ENCODE measurements at places on chromosomes 4 and X.

DNA sequence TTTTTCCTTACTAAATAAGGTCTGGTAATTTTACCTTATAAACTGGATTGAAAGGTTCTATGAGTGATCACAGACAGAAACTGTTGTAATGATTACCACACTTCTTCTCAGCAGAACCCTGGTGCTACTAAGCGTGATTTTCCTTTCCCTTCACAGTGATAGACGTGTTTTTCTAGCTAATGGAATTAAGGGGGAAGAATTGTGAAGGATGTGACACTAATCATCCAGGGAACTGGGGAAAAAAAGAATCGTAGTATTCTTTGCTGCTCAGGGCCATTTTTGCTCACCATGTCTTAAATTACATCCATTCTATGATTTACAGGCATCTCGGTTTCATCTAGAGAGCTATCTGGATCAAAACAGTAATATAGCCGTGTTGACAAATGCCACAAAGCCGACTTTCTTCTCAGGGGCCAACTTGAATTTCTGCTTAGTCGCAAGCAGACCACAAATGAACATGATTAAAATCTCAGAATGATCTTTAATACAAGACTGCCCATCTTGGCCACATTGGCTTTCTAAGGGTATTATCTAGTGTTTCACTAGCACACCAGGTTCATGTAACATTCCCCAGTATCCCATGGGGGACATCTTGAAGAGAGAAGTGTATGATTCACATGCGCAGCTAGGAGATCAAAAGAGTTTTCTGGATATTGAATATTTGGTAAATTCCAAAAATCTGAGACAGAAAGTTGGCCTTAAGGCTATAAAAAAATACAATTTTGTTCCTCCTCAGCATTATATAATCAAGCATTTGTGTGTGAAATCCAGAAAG is 154.0 kb downstream of the UGT8 start:
- no peak for DNase-seq

DNA sequence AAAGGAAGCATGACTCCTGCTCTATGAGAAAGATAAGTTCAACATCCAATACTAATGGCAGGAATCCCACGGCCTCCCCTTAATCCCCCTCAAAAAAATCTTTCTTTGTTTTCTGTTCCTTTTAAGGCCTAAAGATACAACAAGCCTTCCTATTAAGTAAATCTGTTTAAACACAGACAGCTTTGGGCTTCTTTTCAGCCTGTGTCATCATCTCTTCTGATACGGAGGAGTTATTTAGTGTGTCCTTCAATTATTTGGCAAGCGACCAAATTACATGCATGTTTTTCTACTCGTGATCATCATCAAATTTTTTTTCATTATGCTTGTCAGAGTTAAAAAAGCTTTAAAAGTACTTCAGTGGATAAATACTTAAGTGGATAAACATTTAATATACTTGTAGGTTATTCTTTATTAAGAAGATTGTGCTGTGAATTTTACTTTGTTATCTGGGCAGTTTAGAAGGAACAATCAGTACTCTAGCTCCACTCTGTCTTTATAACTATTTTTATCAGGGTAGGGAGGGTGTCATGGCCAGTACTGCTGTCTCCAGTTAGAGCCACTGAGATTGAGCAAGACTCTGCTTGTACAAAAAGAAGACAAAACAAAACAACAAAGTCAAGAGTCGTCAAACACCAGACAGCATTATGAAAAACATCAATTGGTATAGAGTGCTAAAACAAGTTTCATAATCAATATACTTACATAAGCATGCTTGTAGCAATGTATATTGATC is 210.7 kb downstream of the PRR32 start:
- no peak for DNase-seq

DNA sequence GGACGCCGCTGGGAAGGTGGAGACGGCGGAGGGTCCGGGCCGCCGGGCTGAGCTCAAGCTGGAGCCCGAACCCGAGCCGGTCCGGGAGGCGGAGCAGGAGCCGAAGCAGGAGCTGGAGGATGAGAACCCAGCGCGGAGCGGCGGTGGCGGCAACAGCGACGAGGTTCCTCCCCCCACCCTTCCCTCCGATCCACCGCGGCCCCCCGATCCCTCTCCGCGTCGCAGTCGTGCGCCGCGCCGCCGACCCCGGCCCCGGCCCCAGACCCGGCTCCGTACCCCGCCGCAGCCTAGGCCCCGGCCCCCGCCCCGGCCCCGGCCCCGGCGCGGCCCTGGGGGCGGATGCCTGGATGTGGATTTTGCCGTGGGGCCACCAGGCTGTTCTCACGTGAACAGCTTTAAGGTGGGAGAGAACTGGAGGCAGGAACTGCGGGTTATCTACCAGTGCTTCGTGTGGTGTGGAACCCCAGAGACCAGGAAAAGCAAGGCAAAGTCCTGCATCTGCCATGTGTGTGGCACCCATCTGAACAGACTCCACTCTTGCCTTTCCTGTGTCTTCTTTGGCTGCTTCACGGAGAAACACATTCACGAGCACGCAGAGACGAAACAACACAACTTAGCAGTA is 483 bp downstream of the USP27X start:
- no peak for DNase-seq

DNA sequence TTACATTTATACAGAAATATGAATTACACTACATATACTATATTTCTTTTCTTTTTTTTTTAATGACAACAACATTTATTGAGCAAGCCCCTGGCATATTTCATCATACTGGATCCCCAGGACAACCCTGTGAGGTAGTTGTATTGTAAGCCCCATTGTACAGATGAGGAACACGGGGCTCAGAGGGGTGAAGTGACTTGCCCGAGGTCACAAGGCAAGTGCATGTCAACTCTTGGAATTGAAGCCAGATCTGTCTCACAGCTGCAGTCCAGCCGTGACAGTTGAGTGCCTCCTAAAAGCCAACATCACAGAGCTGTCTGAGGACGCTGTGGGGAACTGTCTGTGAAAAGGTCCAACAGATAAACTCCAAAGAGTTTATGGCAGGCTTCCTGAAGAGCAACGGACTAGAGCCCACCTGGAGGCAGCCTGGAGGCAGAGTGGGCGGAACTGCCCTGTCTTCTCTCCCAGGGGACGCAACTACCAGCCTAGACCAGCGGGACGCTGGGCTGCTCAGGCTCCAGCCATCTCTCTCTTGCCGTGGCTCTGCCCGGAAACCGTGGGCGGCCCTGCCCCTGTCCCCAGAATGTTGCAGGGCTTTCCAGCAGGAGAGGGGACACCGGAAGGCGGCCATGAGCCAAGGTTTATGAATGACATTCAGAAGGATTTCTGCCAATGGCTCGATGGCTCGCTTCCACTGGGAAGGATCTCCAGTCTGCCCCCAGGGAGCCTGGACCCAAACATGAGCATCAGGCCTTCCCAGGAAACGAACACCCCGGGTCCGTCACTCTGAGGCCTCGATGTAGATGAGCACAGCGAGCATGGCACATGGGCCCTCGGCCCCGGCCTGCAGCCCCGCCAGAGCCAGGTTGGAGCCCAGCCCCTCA is 50.1 kb downstream of the CFAP299 start:
- DNase-seq, result no peak

GRCh38 chrX:46381630-46382029 is 163.6 kb downstream of the ZNF674 start:
- no peak for DNase-seq

All from thoracic aorta (tissue), 2 donors.